ENCODE measurements at places on chromosomes 3 and 15.
A peak's percentile ranks its signal among the peaks of the same experiment; 100 is the strongest.

- DNase-seq, result no peak
Observed at GRCh38 chr15:59105854-59106253, 908 bp downstream of the CCNB2 start.

- DNase-seq, result no peak
Observed at GRCh38 chr3:32137870-32138269, 31.4 kb downstream of the GPD1L start.

GRCh38 chr3:51706021-51706485 lies 815 bp upstream of the GRM2 start:
- no peak for DNase-seq

DNA sequence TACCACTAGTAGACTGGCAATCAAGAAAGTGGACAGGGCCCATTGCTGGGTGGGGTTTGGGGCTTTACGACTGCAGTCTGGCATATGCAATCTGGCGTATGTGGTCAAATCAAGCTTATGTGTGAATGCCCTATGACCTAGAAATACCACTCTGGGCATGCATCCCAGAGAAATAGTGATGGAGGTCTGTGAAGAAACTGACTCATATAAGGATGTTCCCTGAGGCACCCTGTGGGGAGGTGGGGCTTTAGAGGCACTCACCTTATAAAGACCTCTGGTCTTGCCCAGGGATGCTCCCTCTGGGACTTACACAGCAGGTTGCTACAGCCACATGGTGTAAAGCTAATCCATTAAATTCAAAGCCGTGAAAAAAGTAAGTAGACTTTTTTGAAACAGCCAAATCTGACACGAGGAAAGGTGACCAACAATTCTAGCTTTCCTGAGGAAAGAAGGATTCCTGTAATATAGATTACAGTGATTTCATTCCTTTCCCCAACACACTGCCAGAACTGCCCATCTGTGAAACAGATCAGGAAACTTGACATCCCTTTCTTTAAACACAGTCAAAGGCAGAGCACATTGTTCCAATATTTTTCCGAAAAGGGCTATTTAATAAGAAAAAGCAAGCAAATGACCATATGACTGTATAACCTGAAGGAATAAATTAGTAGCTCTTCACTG lies 13.6 kb downstream of the RARRES1 start:
- DNase-seq, result peak; percentile 98

DNA sequence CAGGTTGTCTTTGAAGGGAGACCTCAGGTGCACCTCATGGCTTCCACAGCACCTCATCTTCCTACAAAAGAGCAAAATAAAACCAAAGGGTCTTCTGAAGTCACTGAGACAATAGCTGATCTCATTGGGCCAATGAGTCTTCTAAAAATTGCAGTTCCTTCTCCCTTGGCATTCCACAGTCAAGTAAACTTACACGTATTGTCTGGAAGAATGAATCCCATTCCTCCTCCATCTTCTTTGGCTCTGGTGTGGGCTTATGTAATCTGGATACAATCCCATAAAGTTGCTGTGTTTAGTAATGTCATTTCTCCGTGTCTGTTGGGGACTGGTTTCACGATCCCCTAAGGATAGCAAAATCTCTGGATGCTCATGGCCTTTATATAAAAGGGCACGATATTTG lies 85.5 kb upstream of the CGNL1 start:
- DNase-seq, result no peak

DNA sequence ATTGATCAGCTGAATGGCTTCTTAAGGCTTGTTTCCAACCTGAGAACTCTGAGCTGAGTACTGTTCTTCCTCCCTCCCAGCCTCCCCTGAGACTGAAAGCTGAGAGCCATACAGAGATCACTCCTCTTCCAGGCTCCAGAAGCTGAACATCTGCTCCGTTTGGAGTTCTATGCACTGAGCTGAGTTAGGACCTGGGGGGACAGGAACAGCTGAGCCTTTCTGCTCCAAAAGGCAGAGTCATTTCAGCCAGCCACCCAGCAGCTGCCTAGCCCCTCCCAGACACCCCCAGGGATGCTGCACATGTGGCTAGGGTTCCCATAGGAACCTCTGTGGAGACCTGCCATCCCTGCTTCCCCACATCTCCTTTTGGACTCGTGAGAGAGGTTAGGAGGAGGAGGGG lies 64.2 kb upstream of the GLCE start:
- no peak for DNase-seq

- DNase-seq, result peak; percentile 43
Observed at GRCh38 chr3:162141272-162141791, 644.7 kb downstream of the OTOL1 start.

- DNase-seq, result peak; percentile 37
Observed at GRCh38 chr15:51313074-51313393, 25.4 kb downstream of the CYP19A1 start.

DNA sequence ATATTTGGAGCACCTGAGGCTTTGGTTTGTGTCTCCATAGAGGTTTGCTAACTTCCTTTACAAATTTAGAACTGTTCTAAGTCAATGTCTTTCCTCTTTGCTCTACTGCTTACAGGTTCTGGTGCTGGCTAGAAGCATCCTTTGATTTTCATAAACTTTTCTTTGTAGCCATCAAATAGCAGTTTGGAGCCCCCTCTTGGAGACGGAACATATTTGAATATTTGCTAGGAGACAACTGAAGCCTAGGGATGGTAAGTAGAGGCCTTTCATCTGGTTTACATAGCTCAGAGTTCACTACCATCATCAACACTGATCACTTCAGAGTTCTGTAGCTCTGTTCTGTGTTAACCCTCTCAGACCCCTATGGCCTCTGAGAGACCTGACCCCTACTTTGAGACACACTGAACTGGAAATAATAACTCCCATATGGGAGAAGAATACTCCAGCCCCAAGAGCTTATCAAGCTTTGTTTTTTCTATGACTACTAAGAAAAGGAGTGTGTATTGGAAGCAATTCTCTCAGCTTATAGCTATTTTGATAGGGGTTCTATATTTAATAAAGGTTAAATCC lies 420.4 kb downstream of the EPHA3 start:
- no peak for DNase-seq

DNA sequence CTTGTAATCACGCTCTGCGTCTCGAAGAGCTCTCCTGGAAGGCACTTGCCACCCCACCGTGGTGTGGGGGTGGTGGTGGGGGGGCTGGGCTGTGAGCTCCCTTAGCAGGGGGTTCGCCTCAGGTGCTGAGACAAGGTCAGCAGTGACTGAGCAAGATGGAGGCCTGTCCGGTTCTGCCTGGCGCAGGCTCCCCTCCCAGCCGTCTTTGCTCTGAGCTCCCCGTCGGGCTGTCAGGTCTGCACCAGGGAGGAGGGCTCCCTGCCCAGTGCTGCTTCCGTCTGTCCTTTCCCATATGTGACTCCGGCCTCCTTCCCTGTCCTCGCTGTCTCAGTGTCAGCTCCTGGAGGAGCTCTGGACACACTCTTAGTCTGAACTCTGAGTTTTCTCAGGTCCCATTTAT lies 80.0 kb downstream of the PLXNA1 start:
- no peak for DNase-seq

GRCh38 chr15:77535845-77536244 lies 96.9 kb downstream of the LINGO1 start:
- DNase-seq, result no peak

DNA sequence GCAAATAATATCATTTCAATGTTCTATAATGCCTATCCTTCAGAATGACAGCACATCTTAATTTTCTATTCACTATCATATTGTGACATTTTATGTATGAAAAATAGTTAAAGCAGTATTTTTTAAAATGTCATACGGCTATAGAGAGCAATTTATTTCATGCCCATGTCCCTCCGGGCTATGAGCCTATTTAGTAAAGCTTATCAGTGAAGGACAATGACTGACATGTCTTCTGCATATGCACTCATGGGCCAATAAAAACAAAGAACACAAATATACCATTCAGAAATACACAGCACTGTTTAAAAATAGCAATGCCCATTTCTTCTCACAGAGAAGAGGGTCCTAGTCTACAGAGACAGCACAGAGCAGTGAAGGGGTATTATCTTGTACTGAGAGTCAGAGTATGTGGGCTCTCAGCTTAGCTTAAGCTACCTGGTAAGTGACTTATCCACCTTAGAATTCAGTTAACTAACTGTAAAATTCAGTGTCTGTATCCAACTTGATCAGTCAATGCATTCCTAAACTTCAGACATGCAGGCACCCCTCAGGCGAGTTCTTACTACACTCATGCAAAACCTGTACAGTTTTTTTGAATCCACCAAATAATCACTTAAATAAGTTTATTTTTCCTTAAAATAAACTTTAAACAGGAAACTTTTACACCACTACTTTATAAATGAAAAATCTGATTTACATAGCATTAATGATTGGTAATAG lies 9.0 kb downstream of the GOLIM4 start:
- no peak for DNase-seq

DNA sequence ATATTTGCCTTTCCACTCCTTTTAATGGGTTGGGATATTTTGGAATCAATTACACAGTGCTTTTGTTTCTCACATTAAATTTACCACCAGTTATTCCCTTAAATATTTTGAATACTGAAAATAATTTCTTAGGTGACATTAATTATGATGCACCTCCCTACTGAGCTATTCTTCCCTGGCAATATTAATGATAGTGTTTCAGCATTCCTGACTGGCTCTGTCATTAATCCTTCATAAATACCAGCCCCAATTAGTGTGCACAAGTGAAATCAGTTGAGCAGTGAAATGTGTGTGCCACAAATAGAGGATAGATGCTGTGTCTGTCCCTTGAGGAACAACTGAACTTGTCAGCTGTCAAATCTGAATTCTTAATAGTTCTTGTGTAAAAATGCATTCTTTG lies 304.0 kb downstream of the CACNA2D3 start:
- no peak for DNase-seq

DNA sequence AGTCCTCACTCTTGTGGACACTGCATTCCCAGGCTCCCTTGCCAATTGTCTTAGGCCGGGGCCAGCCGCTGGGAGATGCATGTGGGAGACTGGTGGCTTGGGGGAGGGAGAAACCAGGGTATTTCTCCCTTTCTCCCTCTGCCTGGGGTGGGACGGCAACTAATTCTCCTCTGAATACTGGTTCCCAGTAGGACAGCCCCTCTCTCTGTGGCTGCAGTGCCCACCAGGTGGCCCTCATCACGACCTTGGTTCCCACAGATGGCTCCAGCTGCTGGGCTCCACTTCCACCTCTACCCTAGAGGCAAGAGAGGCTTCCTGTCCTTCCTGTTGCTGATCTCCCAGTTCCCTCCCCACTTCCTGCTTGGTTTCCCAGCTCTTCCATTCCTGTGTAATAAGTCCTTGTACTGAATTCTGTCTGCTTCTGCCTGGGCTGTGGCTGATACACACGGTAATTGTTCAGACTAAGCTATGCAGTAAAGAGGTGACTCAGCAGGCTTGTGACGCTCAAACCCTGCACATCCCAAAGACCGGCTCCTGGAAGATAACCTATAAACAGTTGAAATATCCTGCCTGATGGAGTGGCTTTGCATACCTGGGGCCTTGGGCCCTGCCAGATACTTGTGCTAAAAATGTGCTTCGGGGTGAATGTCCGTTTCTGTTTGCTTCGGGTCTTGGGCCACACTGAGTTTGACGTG lies 20.4 kb upstream of the COPG1 start:
- peak; percentile 52 for DNase-seq

Data from Caki2 (cell line).